ENCODE measurements at places on chromosomes 1 and 21. TPM values are rescaled to one million over a fixed set of nuclear protein-coding genes. Genes with fewer than 3 reads are reported as not detected.

DNA sequence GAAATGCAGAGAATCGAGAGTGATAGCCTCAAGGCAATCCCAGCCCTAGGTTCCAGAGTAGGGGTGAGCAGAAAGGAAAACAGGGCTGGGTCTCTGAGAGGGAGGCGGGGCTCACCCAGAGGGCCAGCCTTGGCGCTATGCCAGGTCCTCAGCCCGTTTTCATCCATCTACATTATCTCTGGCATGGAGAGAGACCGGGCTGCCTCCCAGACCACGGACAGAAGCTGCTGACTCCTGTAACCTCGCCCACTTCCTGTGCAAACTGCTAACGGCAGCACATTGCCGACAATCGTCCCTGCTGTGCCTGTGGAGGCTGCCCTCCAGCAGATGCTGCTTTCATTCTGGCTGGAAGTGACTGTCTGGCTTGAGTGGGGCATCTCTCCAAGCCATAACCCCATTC is 569.1 kb downstream of the NPHP4 start:
- no peak for DNase-seq
- H3K36me3 ChIP-seq: no peaks in the 10 kb centered on the region
- no peak overlapping the region for H3K27ac ChIP-seq
- H3K27me3 ChIP-seq: no peaks in the 10 kb centered on the region
- H3K4me1 ChIP-seq: no peaks in the 10 kb centered on the region
- no peak overlapping the region for H3K4me3 ChIP-seq

DNA sequence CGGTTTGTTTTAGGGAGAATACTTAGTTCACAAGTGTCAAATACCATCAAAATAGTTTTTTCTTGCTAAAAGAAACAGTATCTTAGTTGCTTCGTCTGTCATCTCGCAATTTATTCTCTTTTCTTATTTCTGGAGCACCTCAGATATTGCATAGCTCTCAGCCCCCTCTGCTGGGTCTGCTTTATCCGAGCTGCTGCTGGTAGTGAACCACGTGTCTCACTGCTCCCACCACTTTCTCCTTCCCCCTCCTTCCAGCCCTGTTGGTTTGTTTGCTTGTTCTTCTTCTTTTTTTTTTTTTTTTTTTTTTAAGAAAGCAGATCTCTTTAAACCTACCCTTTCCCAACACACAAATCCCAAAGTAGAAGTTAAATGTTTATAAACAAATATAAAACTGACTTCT is 170.8 kb downstream of the EDEM3 start:
- no peak overlapping the region for H3K4me3 ChIP-seq
- no peaks in the 10 kb centered on the region for H3K4me1 ChIP-seq
- no peaks in the 10 kb centered on the region for H3K27me3 ChIP-seq
- H3K27ac ChIP-seq: no peak overlapping the region
- DNase-seq: no peak

GRCh38 chr1:35656148-35656862 is 15.0 kb upstream of the PSMB2 start:
- DNase-seq: no peak
- H3K4me1 ChIP-seq: no peaks in the 10 kb centered on the region
- no peaks in the 10 kb centered on the region for H3K36me3 ChIP-seq
- H3K4me3 ChIP-seq: no peak overlapping the region
- no peak overlapping the region for H3K27ac ChIP-seq

TTLL7 gene
- 21.2 TPM for total RNA-seq

DNA sequence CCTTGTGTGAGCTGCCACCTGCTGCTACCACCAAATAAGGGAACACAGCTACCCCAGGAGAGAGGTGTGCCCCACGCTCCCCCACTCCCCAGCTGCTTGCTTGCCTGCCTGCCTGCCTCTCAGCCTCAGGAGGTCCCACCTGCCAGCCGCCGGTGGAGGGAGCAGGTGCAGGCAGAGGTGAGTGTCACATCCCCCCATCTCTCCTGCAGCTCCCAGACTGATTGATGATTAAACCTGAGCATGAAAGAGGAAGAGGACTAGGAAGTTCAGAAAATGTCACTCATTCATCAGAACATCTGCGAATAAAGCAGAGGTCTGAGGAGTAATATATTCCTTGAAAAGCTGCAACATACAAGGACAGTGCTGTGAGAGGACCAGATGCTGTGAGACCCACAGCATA is 58.6 kb upstream of the HIVEP3 start:
- no peaks in the 10 kb centered on the region for H3K27me3 ChIP-seq
- no peaks in the 10 kb centered on the region for H3K36me3 ChIP-seq
- no peak overlapping the region for H3K4me3 ChIP-seq

- DNase-seq: no peak
- no peak overlapping the region for H3K4me3 ChIP-seq
- H3K27ac ChIP-seq: no peak overlapping the region
- H3K27me3 ChIP-seq: no peaks in the 10 kb centered on the region
- no peaks in the 10 kb centered on the region for H3K36me3 ChIP-seq
- H3K4me1 ChIP-seq: peaks cover 26% of the 10 kb centered on the region
These were observed 17.7 kb downstream of the DDAH1 start for GRCh38 chr1:85447006-85447943.

DNA sequence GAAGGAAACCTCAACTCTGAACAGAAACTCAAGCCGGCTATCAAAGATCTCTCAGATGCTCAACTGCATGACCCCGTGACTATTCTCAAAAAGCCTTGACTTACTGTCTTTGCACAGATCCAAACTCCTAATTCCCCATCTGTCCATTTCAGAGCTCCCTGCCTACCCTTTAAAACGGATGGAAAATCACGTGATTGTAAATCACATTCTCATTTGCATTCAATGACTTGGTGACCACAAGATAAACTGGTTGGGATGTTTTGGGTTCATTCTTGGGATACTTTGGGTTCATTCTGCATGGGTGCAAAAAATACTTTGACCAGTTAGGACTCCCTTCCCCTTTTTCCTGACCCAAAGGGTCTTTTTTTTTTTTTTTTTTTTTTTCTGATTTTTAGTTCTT is 41.3 kb upstream of the RUNX1 start:
- H3K36me3 ChIP-seq: no peaks in the 10 kb centered on the region
- DNase-seq: no peak
- no peak overlapping the region for H3K27ac ChIP-seq
- no peak overlapping the region for H3K4me3 ChIP-seq
- H3K4me1 ChIP-seq: peaks cover 5% of the 10 kb centered on the region

DNA sequence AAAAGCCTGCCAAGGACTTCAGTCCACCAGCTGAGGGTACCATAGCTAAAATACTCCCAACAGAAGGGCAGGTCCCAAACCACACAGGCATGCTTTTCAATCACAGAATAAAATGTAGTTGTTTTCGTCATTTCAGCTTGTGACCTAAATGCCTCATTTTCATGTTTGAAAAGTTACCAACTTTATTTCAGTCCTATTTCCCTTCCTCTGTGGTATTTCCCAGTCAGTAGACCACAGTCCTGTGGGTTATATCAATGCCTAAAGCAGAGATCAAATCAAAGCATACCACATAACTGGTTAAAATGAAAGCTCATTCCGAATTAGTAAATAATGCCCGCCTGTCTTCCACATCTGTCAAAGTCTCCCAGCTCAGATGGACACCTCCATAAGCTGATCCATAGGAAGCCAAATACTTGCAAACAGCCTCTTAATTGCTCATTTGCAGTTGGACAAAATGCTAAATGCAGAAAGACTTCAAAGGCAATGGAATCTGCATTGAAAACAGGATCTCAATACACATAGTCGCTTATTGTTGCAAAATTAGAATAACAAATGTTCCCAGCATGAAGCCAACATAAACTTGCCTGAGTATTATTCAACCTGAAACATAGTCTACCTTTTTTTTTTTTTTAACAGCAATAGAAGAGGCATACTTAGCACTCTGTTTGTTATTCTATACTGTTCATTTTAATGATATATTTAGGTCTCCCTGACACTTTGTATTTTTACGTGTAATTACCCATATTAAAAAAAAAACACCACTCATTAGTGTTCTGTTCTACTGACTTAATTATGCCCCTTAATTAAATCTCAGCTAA is 53.9 kb downstream of the NR5A2 start:
- no peaks in the 10 kb centered on the region for H3K27me3 ChIP-seq
- no peaks in the 10 kb centered on the region for H3K36me3 ChIP-seq
- no peak overlapping the region for H3K4me3 ChIP-seq
- DNase-seq: no peak
- no peak overlapping the region for H3K27ac ChIP-seq

DNA sequence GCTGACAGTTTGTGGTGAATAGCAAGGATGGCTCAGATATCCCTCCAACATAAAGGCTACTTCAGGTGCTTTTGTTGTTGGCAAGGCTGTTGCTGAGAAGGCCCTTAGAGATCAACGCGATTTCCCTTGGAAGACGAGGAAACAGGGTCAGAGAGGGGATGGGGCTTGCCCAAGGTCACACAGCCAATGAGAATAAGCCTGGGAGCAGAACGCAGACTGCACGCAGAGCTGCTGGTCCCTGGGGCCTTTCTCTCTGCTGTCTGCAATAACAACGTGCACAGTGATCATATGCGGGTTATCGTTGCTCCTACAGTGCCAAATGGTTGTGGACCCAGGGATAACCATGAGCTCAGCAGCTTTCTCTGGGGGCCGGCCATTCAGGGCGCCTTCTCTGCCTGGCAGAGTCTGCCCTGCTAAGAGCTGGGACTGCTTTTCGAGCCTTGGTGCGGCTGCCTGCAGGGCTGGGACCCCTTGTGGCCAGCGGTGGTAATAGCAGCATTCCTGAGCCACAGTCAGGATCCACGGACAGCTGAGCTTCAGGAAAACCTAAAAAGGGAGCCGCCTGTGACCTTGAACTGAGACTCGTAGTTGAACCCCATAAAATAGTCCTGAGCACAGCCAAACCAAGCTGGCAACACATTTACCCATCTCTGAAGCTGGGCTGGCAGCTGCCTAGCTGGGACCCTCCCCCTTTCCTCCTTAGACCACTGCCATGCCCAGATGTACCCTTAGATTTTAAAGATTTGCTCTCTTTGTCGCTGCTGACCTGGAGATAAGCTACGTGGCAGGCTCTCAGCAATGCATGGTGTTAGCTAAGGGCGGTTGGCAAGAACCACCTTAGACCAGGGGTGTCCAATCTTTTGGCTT is 39.8 kb downstream of the HTR6 start:
- DNase-seq: peak; percentile 28
- H3K4me3 ChIP-seq: no peak overlapping the region
- no peak overlapping the region for H3K27ac ChIP-seq

All from HCT116 (cell line).